GM23248 (cell line): ENCODE measurements at places on chromosomes 5 and 9. TPM values are rescaled to one million over a fixed set of nuclear protein-coding genes. Genes with fewer than 3 reads are reported as not detected.

Gene IL4
- polyA plus RNA-seq = 0.34 TPM in 1 of 2 replicates, not detected in the other

- peak; percentile 52 for DNase-seq
Observed at GRCh38 chr5:94031631-94032030, 290.2 kb upstream of the POU5F2 start.

DNA sequence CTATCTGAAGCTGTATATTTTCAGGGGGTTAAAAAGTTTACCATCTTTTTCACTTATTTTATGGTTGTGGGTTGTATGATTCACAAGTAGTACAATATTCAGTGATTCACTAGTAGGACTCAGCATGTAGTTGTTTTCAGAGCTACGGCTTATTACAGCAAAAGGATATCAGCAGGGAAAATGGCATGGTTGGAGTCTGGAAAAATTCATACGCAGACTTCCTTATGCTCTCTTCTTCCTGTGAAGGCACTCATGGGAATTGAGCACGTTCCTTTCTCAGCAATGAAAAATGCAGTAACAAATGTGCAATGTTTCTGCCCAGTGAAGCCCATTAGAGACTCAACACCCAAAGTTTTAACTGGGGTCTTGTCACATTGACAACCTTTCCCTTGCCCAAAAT, 250.5 kb downstream of the KCNN2 start:
- DNase-seq = no peak

- no peak for DNase-seq
Observed at GRCh38 chr5:102018690-102019089, 277.4 kb downstream of the SLCO4C1 start.

DNA sequence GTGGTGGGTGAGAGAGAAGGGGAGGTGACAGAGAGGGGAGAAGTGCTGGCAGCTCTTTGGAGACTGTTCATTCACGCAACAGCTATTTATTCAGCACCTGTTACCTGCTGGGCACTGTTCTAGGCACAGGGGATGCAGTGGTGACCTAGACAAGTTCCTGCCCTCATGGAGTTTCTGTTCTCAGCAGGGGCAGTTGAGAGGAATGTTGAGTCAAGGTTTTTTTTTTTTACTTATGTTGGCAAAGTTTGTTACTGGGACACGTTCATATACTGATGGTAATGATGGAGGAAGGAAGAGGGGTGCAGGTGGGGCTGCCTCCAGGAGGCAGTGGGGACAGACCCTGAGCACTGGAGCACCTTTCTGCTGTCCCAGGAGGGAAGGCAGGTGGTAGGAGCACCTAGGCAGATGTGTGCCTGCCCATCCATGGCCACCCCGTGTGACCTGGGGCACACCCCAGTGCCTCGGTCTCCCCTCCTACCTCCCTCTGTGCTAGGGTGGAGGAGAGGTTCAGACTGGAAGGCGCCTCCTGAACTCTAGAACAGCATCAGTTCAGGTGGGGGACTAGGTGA, 49.4 kb upstream of the SLC25A51 start:
- DNase-seq = no peak

- no peak for DNase-seq
Observed at GRCh38 chr5:127417528-127417927, 99.9 kb upstream of the PRRC1 start.

DNA sequence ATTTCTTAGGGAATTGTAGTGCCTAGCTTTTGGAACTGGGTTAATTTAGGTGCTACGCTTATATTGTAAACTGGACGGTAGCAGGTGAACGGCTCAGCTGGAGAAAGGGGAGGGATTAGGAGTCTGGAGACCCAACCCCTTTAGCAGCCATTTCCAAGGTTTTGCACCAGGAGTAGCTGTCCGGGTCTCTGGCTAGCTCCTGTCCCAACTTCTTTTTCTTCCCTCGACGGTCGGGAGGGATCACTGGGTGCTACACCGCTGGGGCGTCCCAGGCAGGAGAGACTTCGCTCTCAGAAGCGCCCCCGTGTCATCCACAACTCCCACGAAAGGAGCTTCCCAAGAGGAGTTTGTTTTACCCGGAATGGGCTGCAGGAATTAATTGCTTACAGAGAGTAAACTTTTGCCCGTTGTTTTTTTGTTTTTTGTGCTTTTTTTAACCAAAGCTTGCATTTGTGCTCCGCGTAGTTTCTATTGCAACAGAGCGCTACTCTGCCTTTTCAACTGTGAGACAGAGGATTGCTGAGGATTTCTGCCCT, 1640.9 kb upstream of the C9orf72 start:
- DNase-seq = no peak

DNA sequence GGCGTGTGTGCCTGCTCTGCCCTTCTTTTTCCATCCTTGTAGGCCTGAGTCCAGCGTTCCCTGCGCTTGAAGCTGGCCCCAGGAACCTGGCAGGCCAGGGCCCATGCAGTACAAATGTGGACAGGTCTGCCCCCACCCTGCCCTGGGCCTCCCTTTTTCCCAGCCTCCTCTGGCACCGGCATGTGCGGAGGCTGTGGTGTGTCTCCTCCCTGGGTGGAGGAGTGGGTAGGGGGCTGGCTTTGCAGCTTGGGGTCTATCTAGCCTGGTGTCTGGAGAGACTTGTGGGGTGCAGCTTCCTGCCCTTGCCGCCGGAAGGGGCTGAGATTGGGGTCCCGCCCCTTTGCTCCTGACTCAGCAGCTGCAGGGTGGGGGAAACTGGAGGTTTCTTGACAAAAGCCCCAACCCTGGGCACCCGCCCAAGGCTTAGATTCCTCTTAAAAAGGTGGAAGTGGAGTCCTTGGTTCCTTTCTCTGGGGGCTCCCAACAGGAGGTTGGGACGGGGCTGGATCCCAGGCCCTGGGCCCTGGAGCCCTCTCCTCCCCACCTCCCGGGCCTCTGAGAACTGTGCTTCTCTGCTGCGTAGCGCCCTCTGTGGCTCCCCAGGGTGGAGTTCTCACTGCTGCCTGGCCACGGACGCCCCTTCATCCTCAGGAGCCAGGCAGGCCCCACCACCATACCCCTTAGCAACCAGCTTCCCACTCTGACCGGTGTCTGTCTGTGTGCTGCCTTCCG, 18.0 kb downstream of the RXRA start:
- no peak for DNase-seq

DNA sequence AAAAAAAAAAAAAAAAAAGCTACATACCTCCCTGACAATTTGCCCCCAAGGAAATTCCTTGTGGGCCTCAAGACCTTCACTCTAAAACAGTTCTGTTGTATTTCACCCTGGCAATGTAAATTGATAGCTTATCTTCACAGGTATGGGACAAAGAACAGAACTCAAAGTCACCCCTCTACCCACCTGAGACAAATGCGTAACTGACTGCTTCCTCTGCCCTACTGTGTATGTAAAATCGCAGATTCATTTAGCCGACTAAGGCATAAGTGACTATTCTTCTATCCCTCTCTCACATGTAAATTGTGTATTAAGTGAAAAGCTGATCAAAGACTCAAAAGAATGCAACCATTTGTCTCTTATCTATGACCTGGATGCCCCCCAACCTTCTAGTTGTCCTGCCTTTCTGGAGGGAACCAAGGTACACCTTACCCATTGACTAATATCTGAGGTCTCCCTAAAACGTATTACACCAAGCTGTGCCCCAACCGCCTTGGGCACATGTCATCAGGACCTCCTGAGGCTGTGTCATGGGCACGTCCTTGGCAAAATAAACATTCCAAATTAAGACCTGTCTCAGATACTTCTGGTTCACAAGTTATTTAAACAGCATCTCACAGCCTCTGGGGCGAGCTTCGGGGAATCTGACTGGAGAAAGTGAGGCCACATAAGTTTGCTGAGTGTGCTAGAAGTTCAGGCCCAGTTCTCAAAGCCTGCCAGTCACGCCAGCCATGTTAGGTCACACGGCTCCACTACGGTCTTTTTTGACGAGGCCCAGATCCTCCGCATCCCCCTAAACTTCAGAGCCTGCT, 954 bp downstream of the TBCA start:
- peak; percentile 2 for DNase-seq

- DNase-seq = peak; percentile 31
Observed at GRCh38 chr5:11494340-11494739, 409.9 kb downstream of the CTNND2 start.

DNA sequence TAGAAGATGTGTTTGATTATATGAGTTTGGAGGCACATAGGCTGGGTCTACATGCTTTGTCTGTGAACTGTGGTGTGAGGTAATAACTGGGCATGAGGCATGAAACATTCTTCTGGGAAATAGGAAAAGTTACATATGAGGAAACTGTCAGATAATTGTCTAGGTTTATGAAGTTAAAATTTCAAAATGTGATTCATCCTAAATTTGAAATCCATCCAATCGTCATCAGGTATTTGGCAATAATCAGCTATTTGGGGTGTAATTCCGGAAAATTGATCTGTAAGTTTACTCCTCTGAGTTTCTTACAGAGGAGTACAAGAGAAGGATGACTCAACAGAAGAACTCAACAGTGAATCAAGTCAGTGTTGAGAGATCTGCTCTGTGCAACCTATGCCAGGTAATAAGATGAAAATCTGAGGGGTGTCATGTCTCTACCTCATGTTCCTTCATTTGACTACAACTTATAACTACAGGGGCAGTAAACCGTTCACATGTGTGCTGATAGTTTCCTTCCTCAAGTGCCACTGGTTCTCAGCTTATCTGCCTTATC, 1171.6 kb upstream of the CDH18 start:
- DNase-seq = no peak

GRCh38 chr9:17521100-17521855, 57.6 kb upstream of the SH3GL2 start:
- DNase-seq = no peak
